ENCODE measurements at places on chromosomes 5 and 9.
A peak's percentile ranks its signal among the peaks of the same experiment; 100 is the strongest.

DNA sequence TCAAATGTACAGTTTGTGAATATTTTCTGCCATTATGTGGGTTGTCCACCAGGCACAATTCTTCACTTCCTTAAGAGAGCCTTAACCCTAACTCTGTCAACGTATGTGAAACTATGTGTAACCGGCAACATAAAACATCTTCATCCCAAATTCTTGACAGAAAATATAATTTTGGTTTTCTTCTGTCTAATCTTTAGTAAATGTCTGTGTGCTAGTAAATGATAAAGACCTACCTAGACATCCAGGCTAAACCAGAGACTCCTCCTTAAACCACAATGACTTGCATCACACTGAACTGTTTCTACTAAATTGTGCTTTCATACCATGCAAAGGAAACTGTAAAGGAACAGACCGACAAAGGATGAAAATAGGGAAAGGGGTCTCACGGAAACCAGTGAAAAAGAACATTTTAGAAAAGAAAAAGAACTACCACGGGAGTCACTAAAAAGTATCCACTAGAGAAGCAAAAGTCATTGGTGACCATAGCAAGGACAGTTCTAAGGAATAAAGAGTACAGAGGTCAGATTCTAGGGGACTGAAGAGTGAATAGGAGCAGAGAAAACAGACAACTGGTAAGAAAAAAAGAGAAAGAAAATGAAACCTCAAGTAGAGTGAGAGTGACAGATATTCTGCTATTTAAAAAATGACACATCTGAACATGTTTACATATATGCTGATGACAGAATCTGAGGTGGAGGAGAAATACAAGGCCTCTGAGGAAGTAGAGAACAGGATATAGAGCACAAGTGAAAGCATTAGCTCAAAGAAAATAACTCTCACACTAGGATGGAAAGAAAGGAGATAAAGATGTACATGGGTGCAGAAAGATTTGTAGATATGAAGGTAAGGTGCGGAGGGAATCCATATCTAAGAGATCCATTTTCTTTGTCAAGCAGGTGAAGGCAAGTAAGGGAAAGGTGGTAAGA is 49.4 kb downstream of the FNIP1 start:
- peak; percentile 39 for DNase-seq

DNA sequence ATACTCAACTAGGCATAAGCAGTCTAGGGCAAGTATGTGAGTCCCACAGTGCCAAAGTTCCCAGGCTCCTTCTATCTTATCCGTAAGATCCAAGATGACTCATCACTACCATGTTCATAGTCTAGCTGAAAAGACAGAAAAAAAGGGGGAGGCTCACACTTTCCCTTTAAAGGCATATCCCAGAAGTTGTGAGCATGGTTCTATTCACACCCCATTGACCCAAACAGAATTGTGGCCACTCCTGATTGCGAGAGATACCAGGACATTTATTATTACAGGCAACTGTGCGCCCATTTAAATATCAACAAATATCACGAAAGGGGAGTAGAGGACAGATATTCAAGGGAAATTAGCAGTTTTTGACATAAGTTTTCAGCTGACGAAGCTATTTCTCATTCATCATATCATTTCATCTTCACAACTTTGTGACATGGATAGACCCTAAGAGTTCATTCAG is 8.1 kb upstream of the PFDN1 start:
- peak; percentile 94 for DNase-seq

GRCh38 chr5:141812512-141812911 is 65.7 kb downstream of the PCDH1 start:
- no peak for DNase-seq

DNA sequence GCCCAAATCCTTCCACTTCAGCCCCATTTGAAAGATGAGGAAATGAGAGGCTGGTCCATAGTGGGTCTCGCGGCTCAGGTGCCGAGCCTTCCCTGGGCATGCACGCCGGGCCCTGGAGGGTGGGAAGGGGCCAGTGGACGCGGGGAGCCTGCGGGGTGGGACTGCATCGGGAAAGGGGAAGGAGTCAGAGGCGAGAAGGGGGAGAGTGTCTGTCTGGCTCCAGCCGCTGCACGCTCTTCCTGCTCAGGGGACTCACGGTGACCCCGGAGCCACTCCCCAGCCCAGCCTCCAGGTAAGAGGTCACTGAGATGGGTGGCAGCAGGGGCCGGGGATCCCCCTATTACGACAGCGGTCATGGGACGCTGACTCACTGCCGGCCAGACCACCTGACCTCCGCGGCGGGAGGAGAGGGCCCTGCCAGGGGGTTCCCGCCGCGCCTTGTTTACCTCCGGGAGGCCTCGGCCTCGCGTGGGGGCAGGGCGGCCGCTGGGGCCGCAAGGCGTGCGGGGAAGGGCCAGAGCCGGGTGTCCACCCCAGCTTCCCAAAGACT is 1.9 kb upstream of the SQSTM1 start:
- peak; percentile 98 for DNase-seq

- DNase-seq = no peak
Measured at GRCh38 chr9:37746448-37747270, 6.9 kb upstream of the TRMT10B start.

GRCh38 chr5:146337264-146337904 is 1.3 kb upstream of the POU4F3 start:
- DNase-seq = no peak

DNA sequence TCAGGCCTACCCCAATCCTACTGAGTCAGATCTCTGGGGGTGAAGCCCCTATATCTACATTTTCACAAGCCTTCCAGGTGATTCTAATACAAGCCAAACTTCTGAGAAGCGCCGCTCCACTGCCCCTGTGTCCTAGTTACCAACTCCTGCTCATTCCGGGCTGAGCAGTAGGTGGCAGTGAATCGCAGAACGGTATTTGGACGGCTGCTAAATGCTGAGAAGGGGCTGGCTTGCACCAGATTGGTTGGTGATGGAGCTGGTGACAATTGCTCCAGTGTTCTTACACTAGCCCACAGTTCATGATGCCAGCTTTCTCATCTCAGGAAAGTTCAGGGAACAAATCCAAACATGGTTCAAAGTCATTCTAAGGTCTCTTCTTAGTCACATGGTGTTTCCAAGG is 31.1 kb upstream of the FGF1 start:
- peak; percentile 62 for DNase-seq

DNA sequence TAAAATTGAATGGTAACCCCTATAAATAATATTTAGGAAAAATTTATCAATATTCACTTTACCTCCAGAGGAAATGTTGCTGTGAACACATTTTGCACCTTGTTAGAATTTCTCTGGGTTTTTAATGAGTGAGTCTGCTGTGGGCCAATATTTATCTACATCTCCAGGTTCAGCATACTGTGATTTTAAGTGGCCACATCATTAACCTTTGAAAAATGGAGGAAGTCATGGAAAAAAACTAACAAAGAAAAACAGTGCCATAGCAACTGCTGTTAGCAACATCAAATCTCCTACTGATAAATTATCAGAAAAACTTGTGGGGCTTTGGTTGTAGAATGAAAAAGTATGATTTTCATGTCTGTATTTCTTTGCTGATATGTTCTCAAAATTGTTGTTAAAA is 55.0 kb downstream of the CD180 start:
- no peak for DNase-seq

DNA sequence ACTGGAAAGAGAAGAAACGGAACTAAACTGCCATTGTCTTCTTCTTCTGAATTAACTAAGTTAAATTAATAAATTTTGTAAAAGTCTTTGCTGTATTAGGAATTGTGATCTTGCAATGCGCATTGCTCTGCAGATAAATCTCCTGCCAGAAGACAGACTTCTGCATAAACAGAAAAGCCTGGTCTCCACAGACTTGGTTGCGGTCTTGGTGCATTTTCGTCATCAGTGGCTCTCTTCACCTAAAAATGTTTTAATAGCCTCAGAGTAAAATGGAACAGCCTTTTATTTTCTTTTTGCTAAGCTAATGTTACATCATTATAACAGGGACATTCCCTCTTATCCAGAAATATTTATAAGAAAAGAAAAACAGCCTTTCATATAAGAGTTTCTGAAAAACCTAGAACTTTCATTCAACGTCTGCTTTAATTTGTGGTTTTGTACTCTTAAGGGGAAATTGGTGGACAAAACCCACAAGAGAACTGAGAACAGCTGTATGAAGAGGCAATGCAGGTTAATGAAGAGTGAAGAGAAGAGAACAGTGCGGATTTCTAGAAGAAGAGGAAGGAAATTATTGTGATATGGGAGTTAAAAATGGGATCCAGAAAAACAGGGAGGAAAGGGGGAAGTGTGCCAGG is 10.1 kb downstream of the IFNA5 start:
- no peak for DNase-seq

DNA sequence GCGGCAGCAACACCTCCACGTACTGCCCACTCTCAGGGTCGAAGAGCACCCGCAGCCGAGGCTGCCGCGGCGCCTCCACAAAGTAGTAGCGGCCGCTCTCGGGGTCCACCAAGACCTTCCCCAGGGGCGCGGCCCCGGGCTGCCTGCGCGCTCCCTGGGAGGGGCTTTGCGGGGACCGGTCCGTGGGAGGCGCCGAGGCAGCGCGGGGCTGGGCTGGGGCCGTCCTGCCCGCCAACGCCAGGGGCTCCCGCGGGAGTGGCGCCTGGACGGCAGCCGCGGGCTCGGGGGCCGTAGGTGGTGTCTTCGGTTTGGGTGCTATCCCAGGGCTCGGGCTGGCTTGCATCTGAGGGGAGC is 2.6 kb upstream of the MZB1 start:
- DNase-seq = no peak

GRCh38 chr5:172005708-172006320 is 624 bp downstream of the FBXW11 start:
- peak; percentile 29 for DNase-seq

DNA sequence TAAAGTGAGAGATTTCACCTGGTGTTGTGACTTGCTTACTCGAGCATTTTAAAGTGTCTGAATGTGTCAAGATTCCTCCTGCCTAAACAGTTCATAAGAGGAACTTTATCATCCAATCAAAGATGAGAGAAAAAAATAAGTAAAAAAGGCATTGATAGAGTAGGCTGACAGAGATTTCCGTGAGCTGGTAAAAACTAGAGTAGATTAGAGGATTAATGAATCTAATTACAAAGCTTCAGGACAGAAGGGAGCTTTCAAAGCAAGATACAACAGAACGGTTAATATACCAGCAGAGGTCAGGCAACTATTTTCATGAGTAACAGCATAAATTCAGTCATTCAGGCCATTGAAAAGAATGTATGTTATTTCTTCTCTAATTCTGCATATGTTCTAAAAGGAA is 91.5 kb downstream of the ADAMTS6 start:
- no peak for DNase-seq

- peak; percentile 84 for DNase-seq
Measured at GRCh38 chr5:128920345-128921215, 44.7 kb upstream of the SLC27A6 start.

- DNase-seq = no peak
Measured at GRCh38 chr5:169917500-169917899, 62.8 kb downstream of the INSYN2B start.

- peak; percentile 38 for DNase-seq
Measured at GRCh38 chr9:2486988-2487387, 134.6 kb upstream of the VLDLR start.

DNA sequence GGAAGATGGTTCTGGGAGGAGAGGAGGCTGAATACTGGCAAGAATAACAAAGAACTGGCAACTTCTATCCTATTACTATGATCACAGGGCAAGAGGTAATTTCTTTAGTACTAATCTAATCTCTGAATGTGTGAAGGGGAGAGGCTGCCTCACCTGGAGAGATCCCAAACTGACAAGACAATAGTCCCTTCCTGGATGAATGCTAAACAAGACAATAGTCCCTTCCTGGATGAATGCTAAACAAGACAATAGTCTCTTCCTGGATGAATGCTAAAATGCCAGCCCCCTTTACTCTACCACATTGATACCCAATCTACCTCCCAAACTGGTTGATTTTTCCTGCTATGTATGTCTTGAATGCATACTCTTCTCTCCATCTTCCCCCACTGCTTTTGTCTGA is 145.2 kb downstream of the SIL1 start:
- DNase-seq = no peak

DNA sequence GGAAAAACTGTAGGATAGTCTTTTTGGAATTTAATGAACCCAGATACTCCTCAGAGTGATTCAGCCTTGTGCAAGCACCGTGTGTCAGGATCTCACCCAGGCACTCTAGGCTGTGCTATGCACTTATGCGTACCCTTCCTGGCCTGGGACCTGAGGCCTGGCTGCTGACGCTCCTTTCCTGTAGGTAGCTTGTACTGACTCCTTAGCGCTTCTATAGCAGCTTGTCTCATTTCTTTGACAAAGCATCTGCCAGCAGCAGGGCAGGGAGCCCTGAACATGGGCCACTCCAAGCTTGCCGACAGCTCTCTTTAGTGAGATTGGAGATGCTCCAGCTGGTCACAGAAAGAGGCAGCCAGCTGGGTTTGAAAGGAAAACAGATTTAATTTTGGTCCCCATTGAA is 147.3 kb downstream of the SGCD start:
- peak; percentile 23 for DNase-seq

GRCh38 chr5:104845541-104845940 is 1283.0 kb upstream of the NUDT12 start:
- no peak for DNase-seq

GRCh38 chr9:98869866-98870265 is 62.4 kb downstream of the GALNT12 start:
- DNase-seq = no peak

GRCh38 chr5:16726538-16726946 is 109.7 kb upstream of the RETREG1 start:
- DNase-seq = peak; percentile 44

- no peak for DNase-seq
Measured at GRCh38 chr9:36992501-36993316, 41.4 kb downstream of the PAX5 start.

DNA sequence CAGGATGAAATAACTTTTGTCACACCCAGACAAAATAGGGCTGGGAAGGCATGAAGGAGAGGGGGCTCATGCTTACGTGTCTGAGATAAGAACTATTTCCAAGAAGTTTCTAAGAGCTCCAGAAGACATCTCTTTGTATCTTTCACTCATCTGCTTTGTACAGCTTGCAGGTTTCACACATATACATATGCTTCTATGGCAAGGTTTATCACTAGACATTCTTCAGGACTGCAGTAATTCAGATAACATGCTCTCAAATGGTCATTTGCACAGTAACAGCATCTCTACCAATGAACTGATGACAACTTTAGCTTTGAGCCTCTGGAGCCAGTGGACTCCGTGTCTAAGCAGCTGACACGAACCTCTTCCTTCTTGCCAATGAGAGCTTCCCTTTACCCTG is 3.2 kb downstream of the OR1J1 start:
- DNase-seq = no peak

- no peak for DNase-seq
Measured at GRCh38 chr5:77259476-77259875, 49.0 kb downstream of the PDE8B start.

Data from cardiac fibroblast (primary cell).